ENCODE measurements at places on chromosomes 13 and 19.

DNA sequence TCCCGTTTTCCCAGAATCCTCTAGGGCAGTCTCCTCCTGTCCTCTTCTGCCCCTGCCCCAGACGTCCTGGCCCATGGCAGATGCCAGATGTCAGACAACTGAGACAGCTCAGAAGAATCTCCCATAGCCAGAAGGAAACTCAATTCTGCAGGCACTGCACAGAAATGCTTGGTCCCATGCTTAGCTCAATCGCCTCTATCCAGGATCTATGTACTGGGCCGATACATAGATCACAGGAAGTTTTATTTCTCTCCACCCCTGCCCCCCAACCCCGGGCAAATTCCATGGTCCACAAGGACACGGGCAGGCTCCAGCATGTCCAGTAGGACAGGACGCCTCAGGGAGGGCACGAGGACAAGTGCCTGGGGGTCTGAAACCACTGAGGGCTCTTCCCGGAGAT, 4.8 kb downstream of the MBD3 start:
- no peak for DNase-seq

- no peak for DNase-seq
Measured at GRCh38 chr13:45630791-45631190, 15.3 kb upstream of the ERICH6B start.

DNA sequence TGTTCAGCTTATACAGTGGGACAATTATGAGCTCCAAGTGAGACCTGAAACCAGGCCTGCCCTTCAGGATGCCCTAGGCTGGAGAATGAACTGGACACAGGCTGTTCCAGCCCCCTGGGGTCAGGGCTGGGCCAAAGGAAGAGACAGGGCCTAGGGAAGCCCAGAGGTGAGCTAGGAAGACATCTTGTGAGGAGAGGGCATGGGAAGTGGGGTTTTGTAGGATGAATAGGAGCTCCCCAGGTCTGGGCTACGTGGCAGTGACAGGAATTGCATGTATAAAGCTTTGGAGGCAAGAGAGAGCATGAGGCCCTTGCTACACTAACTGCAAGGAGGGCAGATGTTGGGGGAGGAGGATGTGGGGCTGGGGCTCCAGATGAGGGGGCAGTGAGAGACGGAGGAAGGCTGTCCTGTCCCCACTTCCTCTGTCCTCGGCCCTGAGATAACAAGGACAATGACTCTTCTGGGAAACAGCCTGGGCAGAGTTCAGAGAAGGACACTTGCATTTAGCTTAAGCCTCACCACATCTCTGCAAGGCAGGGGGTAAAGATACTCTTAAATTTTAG, 1.5 kb upstream of the TBXA2R start:
- DNase-seq, result no peak

DNA sequence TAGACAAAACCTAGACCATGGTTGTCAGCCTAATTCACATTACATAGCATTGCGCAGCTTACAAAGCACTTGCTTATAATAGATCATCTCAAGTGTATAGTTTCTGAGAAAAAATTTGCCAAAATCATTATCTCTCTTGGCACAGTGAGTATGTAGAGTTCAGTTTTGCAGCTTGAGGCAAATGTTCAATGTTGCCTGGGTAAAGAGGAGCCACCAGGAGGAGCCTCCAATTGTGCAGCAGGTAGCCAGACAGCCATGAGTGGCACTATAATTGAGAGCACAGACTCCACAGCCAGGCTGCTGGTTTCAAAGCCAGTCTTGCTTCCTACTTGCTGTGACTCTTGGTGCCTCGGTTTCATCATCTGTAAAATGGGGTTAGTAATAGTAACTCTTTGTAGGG, 24.0 kb upstream of the OLFM4 start:
- no peak for DNase-seq
